Hippocampal formation (tissue), 2 donors: ENCODE measurements at places on chromosomes 7 and 10.

- no peak for DNase-seq
These were observed 256.8 kb downstream of the BMPER start for GRCh38 chr7:34162027-34162565.

- DNase-seq: no peak
These were observed 9.1 kb downstream of the MDFIC start for GRCh38 chr7:114930829-114931655.

- DNase-seq: no peak
These were observed 74.6 kb upstream of the NKX6-2 start for GRCh38 chr10:132860532-132860931.

DNA sequence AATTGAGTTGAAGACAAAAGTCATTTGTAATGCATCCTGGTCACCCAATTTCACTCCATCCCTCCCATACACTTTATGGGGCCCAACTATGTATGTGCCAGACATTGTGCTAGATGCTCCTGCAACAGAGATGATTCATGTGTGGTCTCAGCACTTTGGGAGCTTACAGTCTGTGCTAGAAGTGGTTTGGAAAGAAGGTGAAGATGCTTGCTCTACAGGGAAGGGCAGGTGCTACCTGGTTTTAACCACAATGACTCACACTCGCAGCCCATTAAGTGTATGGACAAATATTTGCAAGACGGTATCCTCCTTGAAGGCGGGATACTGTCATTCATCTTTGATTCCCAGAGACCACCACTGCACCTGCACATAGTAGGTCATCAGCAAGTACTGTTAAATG, 257.6 kb downstream of the OTUD1 start:
- no peak for DNase-seq

DNA sequence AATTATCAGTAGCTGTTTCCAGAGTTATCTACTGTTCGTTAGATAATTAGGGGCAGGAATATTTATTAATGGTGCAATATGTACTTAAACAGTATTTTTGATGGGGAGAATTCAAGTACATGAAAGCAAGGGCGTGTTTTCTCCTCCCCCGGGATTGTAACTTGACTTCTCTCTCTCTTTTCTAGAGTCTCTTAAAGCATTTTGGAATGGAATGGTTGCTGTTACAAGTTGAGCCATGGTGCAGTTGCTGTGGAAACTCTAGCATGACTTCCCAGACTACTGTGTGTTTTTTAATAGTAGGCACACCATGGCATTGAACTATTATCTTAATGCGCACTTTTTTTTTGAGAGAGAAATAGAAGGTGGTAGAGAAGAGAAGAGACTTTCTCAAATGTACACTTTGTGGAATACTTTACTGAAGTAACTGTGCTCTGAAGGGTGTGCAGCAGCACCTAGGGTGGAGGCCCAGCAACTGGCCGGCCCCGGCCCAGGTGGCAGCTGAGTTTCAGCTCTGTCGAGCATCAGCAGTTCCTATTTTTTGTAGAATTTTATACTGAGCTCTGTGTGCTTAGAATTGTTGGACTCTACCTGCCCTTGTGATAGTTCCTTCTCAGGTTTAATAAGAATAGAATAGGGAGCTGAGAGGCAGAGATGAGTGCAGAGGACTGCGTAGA, 64.4 kb downstream of the CCNY start:
- DNase-seq: no peak
